ENCODE measurements at places on chromosomes 3 and 15.
A peak's percentile ranks its signal among the peaks of the same experiment; 100 is the strongest.

DNA sequence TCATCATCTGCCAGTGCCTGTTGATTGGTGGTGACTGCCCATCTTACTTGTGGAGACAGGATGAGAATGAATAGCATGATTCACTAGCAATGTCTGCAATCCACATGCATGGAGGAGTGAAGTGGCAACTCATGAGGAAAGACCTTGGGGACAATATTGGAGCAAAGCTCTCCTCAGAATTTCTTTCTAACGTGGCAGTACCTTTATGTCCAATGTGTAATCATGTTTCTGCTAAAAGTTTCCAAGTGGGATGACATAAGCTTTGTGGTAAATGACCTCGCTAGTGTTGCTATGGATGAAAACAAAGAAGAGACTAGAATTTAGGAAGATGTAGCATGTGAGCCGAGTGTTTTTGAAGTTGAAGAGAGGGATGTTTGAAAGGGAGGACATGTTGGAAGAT, 117.8 kb downstream of the CPNE4 start:
- no peak for DNase-seq

GRCh38 chr15:41809121-41809520, 18.8 kb upstream of the JMJD7 start:
- DNase-seq = no peak

DNA sequence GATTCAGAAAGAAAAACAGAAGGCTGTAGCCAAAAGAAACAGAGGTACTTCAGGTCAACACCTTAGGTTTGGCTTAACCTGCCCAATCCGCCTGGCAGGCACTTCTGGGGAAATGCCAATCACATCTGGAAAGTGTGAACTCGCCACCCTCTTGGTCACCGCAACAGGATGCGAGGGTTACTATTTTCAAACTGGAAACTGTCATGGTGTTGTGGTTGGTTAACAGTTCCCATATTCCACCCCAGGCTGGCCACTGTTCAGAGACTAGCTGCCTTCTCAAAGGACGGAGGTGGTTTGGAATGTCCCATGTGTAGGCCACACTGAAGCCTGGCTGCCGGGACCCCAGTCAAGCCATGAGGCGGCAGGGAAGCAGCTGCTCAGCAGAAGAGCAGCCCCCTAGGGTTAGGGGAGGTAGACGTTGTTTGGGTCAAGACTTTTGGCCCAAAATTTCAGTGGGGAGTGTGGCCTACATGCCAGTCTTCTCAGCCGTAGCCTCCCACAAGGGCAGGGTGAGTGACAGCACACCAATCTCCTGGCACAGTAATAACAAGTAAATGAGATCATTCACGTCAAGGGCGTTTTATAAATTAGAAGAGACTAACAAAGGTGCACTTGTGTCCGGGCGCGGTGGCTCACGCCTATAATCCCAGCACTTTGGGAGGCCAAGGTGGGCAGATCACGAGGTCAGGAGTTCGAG, 54.6 kb downstream of the UMPS start:
- no peak for DNase-seq

DNA sequence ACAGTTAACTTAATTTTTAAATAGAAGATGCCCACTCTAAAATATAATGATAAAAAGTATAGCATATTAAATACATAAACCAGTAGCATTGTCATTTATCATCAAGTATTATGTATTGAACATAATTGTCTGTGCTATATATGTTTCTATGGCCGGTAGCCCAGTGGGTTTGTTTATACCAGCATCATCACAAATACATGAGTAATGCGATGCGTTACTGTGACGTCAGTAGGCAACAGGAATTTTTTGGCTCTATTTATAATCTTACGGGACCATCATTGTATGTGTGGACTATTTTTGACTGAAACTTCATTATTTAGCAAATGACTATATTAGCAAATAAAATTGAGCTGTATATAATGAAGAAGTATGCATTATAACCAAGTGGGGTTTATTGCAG, 82.1 kb downstream of the FLNB start:
- no peak for DNase-seq

DNA sequence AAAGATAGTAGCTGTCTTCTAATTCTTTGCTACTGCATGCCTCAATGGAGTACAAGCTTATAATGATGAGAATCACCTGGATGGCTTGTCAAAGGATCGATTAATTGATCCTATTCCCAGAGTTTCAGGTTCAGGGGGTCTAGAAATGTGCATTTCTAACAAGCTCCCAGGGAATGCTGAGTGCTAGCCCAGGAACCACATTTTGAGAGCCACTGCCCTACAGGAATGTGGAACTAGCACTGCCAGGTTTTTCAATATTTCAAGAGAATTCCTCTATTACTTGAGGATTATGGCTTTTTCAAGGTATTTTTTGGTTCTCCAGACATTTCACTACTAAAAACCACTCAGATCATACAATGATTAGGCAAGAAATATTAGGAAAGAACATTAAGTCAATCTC, 52.7 kb downstream of the RARB start:
- DNase-seq = no peak

- DNase-seq = no peak
Measured at GRCh38 chr3:66154444-66154861, 66.3 kb upstream of the SLC25A26 start.

DNA sequence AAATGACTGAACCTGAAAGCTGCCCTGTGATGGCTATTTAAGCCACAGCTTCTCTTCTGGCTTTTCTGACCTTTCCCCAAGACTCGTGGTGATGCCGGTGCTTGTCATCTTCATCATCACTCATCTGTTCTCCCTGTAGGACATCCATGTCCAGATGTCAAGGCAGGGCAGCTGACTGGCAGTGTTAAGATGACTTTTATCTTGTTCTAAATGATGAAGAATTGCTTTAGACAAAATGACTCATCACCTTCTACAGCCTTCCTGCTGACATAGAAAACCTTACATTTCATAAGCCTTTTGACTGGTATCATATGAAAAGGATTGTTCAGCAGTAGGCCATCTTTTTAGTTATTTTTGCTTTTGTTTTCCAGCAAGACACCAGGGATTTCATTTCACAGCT, 67.0 kb upstream of the GPR149 start:
- no peak for DNase-seq

GRCh38 chr3:156321945-156322344, 201.6 kb downstream of the KCNAB1 start:
- peak; percentile 18 for DNase-seq

DNA sequence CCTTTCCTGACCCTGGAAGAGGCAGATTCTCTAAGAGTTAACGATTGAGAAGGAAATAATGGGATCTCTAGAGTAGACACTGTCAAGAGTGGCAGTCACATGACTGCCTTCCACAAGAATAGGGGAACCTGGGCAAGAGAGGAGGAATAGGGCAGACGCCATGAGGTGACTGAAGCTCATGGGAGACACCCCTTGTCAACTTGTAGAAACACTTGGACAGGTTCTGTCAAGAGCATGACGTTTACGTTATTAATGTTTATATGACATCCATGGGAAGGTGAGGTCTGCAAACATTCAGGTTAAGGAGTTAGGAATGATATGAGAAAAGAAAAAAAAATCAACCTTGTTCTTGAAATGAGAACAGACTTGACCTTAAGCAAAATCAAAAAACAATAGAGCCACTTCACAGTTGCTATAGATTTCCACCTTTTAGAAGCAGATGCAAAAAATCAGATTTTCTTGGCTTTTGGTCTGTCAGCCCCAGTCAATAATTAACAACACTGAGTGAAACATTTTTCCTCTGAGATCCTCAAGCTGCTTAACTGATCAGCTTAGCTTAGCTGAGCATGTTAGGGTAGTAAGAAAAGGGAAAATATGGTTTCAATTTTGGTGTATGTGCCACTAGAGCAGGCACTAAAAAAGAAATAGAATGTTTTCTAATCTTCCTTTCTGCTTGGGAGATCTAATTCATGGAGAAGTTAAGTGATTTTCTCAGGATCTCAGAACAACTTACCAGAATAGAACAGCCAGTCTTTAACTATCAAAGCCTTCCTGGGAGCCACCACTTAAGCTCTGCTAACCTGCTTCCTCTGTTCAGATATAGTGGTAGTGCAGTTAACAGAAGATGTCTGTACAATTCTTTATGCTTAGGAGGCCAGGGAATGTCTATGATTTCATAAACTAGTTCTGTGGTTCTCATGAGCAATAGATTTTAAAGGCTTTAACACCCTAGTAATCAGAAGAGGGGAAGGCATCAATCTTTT, 116.9 kb downstream of the B3GALNT1 start:
- no peak for DNase-seq

DNA sequence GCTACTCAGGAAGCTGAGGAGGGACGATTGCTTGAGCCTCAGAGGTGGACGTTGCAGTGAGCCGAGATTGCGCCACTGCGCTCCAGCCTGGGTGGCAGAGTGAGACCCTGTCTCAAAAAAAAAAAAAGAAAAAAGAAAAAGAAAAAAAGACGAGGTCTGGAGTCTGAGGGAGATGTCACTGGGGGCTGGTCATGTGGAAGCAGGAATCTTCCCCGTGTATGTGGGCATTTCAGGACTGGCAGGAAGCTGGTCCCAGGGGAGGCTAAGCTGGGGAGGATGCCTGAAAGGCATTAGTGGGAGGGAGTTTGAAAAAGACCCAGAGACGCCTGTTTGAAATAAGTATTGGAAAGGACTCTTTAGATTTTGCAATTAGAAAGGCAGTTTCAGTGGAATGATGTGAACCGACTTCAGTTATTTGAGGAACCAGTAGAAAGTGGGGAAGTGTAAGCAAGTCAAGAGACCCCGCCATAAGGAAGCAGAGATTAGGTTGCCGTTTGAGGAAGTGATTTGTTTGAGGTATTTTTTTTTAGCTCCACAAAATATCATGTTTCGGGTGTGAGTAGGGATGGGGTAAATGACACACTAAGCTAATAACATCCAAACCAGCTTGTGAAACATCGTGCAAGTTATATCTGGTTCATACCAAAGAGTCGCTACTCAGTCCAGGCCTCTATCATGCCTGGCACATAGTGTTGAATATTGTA, 55.5 kb downstream of the ST6GAL1 start:
- DNase-seq = no peak

GRCh38 chr3:41338276-41338675, 139.0 kb downstream of the CTNNB1 start:
- DNase-seq = no peak

- no peak for DNase-seq
Measured at GRCh38 chr3:176789947-176790346, 407.3 kb downstream of the TBL1XR1 start.

DNA sequence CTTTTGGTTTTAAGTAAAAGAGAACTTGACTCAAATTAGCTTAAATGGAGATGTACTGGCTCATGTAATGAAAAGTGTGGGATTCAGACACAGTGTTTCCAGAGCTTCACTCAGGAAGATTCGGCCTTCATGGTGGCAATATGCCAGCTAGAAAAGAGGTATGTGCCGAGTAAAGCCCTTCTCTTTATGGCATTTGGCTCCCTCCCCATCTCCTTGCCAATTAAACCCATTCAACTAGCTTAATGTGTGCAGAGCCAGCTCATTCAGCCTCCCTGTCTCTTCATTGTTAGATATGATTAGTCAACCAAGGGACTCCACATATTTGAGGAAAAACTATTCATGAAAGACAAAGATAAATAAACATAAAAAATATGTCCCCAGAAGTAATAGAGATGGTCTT, 15.0 kb upstream of the TRANK1 start:
- DNase-seq = peak; percentile 61

DNA sequence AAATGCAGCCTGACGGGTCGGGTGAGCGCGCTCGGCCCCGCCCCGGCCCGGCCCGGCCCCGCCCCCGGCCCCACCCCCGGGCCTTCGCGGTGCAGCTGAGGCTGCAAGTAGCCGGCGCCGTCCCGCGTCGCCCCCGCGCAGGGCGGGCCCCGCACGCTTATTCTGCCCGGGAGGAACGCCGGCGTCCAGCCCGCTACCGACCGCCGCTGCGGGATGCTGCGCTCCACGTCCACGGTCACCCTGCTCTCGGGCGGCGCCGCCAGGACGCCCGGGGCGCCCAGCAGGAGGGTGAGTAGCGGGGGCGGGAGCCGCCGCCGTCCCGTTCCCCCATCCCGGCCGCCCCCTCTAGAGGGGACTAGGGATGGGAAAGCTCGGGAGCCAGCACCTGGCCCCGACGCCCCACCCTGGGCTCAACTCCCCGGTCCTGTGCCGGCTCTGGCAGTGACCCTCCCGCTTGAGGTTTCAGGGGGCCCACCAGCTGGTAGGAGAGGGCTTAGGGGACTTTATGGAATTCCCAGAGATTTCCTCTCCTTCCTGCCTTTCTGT, at the start of gene MYZAP:
TSS of gene MYZAP (plus strand) at position 83 of the 546 bp plus-strand sequence. CDS start at position 214, 131 bp downstream.
- peak; percentile 36 for DNase-seq

- no peak for DNase-seq
Measured at GRCh38 chr15:48642795-48643194, 2.7 kb downstream of the FBN1 start.

DNA sequence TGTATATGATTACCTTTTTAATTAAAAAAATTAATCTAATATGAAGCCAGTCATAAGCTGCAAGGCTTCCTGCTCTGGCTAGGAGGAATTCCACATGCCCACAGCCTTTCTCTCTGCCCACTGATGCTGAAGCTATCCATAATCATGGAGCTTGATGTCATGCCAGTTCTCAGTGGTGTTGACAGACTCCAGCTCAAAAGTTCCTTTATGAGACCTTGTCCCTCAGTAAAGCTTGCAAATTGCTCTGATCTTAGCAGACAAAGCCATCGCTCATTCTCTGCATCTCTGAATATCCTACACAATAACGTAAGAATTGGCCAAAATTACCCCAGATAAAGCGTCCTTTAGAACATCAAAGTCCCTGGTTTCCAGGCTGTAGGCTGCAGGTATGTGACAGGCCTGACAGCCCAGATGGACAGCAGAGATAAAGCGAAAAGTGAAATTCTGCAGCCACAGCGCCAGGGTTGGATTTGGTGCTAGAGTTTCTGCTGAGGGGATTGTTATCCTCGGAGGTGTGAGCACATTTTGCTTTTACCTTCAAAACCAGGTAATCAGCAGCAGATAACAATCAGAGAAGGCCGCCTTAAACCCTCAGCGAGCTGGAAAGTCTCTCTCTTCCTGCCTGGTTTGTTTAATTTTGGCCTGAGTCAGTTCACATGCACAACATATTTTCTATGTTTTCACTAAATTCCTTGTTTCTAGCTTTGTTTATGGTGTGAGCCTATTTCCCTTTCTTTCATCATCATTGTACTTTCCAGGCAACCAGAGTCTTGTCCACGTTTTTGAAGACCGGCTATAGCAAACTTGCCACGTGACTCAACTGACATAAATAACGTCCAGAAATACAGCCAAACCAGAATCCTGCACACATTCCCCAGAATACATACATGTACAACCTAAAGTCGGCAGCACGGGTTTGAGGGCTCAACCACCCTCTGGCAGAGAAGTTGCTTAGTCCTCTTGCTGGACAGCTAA, 36.6 kb upstream of the ALDH1A3 start:
- DNase-seq = no peak

DNA sequence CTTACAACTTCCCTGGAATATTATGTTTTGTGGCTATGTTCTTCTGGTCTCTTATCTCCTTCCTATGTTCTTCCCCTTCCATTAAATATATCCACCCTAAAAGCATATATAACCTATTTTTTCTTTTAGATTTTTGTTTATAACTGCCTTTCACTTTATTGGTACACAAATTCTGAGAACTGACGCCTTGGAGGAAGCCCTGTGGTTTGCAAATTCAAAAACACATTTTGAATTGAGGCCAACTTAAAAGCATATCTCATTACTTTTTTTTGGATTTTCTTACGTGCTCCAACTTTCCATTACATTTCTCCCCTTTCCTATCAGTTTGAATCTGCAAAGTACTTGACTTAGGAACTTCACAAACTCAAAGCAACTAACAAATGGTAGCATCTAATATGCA, 15.3 kb upstream of the COLQ start:
- no peak for DNase-seq

All from NCI-H146 (cell line).